ENCODE measurements at places on chromosomes 6 and 20.

- DNase-seq, result no peak
These were observed 5.1 kb downstream of the CCR6 start for GRCh38 chr6:167127785-167128531.

GRCh38 chr6:73610444-73611275 is 43.1 kb downstream of the SLC17A5 start:
- DNase-seq, result no peak

DNA sequence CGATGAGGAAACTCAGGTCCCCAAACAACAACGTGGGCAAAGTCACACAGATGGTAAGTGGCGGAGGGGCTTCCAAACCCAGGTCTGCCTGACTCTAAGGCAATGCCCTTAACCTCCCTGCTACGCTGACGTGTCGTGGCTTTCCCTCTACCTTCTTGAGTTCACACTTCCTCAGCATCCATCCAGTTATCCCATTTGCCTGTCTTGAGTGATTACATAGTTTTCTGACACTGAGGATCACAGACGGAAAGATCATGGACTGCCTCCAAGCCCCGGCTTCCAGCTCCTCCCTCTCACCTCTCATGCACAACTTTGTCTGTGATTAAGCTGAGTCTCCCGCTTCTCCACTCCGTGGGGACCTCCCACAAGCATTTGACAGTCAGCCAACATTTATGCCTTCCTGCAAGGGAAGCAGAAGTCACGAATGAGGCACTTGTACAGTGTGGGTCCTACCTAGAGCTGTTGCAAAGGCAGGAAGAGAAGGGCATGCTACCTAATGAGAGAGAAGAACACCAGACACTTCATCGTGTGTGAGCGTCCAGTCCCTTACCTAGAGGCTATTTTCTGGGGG is 33.8 kb downstream of the TBC1D7 start:
- DNase-seq, result no peak

GRCh38 chr6:89048985-89049384 is 31.6 kb upstream of the PNRC1 start:
- DNase-seq, result no peak

DNA sequence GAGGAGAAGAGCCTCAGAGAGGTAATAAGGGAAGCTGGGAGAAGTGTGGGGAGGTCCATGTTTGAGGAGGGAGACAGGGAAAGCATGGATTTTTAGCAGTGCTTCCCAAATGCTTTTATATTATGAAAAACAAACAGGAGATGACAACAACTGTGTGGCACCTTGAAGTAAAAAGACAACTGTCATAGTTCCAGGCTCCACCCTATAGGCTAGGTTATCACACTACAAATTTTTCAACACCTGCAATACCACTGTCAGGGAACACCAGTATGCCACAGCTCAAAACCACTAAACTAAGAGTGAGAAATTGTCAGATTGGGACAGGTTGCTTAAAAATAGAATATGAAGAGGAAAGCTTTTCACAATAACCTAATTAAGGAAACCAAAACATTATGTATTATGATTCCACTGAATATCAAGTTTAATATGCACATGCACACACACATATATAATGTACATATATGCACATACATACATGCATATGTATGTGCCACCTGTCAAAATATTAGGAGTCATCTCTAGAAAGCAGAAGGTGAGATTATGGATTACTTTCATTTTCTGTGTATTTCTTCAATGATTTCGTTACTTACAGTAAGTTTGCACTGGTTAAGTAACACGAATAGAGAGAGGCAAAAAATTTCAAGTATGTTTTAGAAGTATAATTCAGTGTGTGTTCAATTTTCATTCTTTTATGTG is 261.2 kb downstream of the PTPRK start:
- DNase-seq, result no peak

GRCh38 chr6:161630674-161631073 is 356.8 kb upstream of the AGPAT4 start:
- DNase-seq, result no peak

DNA sequence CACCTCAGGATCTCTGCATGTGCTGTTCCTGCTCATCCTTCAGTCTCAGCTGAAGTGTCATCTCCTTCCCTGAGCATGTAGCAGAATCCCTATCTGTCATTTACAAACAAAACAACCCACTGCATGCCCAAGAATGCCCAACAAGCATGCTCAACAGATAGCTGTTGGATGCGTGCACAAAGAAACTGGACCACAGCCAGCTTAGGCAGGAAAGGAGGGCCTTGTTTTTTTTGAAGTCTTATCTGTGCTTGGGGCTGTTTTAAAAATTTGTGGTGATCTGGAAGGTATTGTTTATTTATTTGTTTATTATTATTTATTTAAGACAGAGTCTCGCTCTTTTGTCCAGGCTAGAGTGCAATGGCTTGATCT is 18.5 kb upstream of the SLC16A10 start:
- DNase-seq, result no peak

DNA sequence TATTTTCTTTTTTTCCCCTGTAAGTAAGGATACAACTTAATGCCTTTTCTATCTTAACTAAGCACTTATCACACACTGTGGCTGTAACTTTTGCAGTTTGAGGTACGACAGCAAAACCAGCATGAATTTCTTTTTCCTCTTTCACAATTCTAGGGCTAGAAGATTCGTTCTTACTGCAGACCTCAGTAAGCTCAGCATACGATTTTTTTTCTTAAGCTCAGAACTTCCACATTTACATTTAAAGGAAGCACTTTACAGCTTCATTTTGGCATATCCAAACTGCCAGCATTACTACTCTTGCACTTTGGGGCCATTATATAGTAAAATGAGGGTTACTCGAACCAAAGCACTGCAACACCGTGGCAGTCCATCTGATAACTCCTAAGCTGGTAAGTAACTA is 889 bp upstream of the CHMP4B start:
- no peak for DNase-seq

- peak; percentile 78 for DNase-seq
These were observed 233.5 kb upstream of the QKI start for GRCh38 chr6:163180874-163181541.

DNA sequence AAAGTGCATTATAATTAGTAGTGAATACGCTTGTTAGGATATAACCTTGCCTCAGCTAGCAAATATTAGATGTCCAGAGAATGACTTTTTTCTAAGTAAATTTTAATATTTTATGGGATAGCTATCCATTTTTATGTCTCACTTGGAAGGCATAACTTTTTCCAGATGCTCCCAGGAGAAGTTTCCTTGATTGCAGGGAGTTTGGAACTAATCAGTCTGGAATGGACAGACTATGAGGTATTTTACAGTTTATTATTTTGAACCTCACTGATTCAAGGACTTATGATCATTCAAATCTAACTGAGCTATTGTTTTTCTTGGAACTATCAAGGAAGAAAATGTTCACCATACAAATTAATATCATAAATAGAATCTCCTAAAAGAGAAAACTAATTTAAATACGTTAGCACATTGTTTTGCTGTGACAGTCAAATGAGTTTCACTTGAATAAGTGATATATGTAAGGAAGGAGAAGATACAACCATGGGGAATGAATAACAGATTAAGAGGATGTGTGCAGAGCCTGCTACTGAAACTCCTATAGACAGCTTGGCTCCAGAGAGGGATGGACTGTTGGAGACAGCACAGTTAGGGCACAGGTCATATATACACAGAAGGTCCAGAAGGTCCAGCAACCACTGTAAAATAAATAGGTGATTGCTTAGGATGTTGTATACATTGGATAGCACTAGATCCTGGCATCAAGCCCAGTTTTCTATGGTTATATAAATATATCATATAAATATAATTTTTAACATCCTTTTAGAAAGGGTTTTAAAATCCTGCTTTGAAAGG is 20.6 kb upstream of the LCA5 start:
- DNase-seq, result no peak

DNA sequence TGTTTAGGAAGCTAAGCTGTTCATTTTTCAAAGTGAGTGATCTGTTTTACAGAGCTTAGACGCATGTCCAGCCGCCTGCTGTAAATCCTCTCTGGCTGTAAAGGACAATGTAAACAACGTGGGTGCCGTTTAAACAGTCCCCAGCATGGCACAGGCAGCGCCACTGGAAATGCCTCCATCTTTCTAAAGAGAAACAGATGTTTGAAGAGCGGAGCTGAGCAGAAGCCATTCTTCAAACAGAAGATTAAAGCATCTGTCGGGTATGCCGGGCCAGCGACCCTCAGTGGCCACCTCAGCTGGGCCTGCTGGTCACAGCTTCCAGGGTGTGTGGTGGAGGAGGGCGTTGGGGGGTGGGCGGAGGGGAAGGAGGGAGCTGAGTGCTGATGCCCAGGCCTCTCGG is 138.6 kb downstream of the ERMARD start:
- DNase-seq, result no peak

DNA sequence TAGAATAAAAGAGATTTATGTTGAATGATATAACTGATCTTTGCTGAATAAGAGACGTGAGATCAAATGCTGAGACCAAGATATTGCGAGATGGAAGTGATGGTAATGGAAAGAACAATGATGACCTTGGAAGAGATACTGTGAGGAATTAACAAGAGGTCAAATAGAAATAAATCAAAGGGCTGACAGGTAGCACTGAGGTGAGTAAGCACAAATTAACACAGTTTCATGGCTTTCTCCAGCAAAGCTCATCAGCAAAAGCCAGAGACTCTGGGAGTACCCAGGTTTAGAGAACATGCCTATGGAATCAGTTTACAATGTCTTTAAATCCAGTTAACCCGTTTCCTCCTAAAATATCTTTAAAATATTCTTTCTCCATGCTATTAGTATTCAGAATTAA is 53.3 kb downstream of the POU3F2 start:
- DNase-seq, result no peak

DNA sequence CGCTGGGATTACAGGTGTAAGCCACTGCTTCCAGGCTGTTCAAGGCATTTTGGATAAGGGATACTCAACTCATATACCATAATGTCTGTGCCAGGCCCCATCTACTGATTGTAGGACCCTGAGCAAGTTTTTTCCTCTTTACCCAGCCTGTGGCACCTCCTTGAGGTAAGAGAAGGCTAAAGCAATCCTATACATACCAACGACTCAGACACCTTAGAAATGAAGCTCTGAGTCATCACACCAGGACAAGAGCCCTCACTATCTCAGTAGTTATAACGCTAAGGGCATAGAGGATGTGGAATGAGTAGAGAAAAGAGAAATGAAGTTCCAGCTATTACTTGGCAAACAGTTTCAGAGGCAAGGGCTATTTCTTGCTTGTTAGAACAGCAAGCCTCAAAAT is 16.9 kb downstream of the NDRG3 start:
- no peak for DNase-seq

DNA sequence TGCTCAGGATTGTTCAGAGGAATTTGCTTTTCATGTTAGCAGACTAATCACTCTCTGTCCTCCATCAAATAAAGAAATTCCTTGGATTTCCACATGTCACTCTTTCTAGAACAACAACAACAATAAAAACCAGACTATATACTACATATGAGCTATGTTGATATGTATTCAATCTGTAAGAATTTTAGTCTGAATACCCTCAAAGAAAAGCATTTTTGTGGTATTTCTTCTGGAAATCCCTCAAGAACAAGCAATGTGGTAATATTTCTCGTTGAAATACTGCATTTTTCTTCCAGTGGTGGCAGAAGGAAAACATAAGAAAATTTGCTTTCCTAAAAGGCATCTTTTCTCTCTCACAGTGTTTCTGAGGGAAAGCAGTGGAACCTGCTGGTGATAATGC is 312.6 kb upstream of the RSPO3 start:
- no peak for DNase-seq

- DNase-seq, result no peak
These were observed 162.6 kb upstream of the SCGN start for GRCh38 chr6:25489399-25489798.

DNA sequence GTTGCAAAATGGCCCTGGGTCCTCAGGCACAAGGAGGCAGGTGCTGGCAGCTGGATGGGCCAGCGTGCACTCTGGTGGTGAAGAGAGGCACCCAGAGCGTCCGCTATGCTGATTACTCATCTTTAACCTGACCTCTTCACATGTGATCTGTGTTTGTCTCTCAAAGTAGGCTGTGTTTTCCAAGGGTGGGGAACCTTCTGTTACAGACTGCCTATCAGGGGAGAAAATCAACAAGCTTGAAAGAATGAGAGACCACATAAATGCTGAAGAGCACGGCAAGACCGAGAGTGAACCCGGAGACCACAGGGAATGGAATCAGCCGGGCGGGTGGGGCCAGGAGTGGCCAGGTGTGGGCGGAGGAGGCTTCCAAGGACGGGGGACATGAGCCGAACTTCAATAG is 16.2 kb downstream of the BNIP5 start:
- DNase-seq, result no peak

DNA sequence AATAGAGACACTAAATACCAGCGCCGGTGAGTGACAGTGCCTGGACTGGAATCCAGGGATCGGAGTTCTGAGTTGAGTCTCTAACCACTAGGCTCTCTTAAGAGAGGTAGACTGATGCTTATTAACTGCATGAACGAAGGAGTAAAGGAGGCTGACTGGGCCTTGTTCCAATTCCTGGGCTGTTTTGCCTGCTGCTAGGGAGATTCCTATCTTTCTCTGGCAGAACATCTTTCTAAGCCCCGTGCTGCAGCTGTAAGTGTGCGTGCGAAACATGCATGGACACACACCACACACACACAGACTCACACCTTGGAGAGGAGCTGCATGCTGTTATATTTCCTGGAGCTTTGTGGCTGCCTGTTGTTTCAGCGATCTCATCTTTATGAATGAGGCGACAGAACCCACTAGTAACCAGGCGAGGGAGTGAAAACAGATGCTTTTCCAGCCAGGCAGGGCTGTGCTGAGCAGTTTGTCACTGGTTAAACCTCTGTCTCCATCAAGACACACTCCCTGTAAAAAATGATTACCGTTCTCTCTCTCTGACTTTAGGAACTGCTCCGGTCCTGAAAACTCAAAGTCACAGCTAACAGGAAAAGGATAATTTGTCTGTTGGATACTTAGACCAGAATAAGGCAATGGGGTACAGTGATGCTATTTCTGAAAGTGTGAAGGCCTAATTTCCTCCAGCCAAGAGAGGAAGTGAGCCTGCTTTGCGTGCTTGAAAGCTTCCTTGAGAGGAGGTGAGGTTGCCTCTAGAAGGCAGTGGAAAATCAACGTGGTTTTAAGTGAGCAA is 157.4 kb upstream of the ZNF217 start:
- no peak for DNase-seq

DNA sequence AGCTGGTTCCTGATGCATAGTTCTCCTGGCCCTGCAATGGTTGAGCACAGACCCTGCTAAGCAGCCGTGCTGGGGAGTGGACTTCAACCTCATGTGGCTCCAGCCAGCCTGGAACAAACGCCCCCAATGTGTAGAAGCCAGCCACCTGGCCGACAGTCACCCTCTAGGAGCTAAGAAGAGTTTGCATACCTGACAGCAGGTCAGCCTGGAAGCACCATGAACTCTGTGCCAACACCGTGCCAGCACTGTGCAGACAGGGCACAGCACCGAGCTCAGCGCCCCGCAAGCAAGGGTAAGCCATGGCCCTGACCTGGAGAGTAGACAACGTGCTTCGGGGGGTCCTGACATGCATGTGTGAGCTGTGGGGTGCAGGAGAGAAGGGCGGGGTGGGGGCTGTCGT is 356.3 kb downstream of the ZFAND3 start:
- DNase-seq, result no peak

GRCh38 chr6:4979426-4979825 is 24.4 kb downstream of the RPP40 start:
- DNase-seq, result no peak

- DNase-seq, result no peak
These were observed 13.0 kb downstream of the CD83 start for GRCh38 chr6:14130435-14131075.

- no peak for DNase-seq
These were observed 628.8 kb upstream of the MAN1A1 start for GRCh38 chr6:119978274-119978889.

GRCh38 chr6:14638906-14639761 is 521.6 kb downstream of the CD83 start:
- no peak for DNase-seq

- no peak for DNase-seq
These were observed 19.9 kb downstream of the GZF1 start for GRCh38 chr20:23381876-23382275.

- no peak for DNase-seq
These were observed 53.5 kb upstream of the BMP6 start for GRCh38 chr6:7672066-7673062.

All from ecto neural progenitor cell (in vitro differentiated cells).